ENCODE measurements at places on chromosomes 1 and 21. TPM values are rescaled to one million over a fixed set of nuclear protein-coding genes. Genes with fewer than 3 reads are reported as not detected.

GRCh38 chr1:178277793-178278530, 184.1 kb downstream of the RASAL2 start:
- DNase-seq: no peak

The LAX1 gene
- total RNA-seq: 13.4 TPM

DNA sequence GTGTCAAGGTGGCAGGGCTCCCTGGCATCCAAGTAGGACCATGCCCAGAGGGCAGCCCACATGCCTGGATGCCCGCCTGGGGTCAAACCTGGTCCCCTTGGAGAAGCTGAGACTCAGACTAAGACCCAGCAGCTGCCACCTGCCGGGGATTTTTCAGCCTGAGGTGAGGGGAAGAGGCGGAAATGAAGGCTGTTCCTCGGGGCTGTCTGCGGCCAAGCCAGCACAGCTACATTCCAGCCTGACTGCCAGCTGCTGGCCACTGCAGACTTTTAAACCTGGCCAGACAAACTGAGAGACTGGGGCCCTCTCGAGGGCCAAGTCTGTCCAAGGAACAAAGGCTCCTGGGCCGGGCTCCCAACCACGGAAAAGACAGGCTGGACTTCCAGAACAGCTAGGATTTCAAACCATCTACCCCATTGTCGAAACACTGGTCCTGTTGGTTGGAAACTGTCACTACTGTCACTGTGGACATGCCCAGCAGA, 21.9 kb upstream of the PLEKHG5 start:
- DNase-seq: no peak

GRCh38 chr1:172477741-172478140, 33.9 kb upstream of the PIGC start:
- no peak for DNase-seq

DNA sequence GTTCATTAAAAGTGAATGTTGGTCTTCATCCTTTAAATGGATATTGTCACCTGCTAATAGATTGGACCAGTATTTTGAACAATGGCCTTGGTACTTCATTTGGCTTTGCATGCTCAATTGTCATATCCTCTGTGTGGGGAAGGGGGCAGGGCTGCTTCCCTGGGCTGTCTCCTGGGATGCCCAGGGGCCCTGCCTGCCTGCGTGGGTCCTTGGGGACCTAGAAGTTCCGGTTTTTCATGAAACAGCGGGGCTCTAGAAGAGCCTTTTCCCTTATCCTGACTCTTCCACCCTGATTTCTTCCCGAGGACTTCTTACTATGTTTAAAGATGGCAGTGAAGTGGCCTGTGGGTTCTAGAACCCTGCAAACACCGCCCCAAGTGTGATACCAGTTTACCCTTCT, 97.5 kb downstream of the DISC1 start:
- no peak for DNase-seq

- no peak for DNase-seq
Measured at GRCh38 chr1:212167098-212167497, 118.1 kb upstream of the PPP2R5A start.

- peak; percentile 96 for DNase-seq
Measured at GRCh38 chr21:36385233-36386030, at the start of gene CHAF1B. Gene CHAF1B (plus strand): TSS chr21:36385392. CDS start chr21:36386137, 745 bp downstream.

The FAM72B gene
- total RNA-seq: 21.6 TPM

DNA sequence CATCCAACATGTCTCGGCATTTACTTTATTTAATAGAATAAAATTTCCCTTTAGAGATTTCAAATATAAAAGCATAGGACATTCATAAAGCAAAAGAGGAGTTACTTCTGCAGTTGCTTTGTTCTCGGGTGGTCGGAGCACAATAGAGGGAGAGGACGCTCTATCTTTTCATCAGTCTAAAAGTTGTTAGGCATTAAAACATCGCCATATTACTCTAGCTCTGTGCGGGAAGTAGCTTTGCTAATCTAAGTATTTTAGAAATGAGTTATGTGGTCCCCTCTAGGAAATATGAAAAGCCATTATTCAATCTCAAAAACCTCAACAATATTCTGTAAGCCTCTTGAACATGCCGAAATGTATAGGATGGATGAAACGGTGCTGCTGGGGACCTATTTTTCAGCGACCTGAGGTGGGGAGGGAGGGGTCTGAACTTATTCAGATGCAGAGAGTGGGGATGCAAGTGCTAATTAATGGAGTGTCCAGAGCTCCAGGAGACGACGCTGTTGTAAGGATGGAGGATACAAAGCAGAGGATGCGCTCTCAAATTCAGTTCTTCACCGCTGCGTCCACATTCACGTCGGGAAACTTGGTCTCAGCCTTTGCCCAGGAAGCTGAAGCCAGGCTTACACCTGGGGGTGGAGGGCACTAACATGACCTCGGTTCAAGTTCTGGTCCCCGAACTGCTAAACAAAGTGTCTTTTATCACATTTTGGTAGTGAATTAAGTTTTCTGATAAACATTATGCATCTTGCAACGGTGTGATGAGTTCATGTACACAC, 6.3 kb downstream of the CDKN2C start:
- no peak for DNase-seq

- no peak for DNase-seq
Measured at GRCh38 chr1:62241371-62242131, 46.9 kb downstream of the L1TD1 start.

The IGSF3 gene
- 2.2 TPM for total RNA-seq

DNA sequence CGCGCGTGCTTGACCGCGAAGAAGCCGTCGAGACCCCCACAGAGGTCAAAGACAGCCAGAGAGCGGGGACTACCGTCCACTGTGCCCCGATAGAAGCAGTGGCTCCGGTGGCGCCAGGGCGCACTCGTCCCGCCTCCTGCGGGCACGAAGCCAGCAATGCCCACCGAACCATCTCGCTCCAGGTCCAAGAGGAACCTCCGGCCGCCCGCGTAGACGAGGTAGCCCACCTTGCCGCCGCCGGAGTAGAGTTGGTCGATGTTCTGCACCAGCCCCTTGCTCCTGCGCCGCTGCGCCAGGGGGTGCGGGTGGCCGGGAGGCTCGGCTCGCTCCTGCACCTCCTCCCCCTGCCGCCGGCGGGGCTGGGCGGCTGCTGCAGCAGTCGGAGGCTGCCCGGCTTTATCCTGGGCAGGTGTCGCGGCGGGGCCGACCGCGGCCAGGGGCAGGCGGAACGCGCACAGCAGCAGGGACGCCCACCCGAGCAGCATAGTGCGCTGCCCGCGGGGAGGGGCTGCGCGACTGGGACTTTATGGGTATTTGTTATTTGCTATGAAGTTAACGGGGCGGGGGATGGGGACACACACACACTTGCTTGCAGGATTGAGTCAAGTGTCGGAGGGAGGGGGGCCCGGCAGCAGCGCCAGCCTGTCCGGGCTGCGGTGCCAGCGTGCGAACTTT, 844 bp downstream of the ADAMTS5 start:
- DNase-seq: no peak

DNA sequence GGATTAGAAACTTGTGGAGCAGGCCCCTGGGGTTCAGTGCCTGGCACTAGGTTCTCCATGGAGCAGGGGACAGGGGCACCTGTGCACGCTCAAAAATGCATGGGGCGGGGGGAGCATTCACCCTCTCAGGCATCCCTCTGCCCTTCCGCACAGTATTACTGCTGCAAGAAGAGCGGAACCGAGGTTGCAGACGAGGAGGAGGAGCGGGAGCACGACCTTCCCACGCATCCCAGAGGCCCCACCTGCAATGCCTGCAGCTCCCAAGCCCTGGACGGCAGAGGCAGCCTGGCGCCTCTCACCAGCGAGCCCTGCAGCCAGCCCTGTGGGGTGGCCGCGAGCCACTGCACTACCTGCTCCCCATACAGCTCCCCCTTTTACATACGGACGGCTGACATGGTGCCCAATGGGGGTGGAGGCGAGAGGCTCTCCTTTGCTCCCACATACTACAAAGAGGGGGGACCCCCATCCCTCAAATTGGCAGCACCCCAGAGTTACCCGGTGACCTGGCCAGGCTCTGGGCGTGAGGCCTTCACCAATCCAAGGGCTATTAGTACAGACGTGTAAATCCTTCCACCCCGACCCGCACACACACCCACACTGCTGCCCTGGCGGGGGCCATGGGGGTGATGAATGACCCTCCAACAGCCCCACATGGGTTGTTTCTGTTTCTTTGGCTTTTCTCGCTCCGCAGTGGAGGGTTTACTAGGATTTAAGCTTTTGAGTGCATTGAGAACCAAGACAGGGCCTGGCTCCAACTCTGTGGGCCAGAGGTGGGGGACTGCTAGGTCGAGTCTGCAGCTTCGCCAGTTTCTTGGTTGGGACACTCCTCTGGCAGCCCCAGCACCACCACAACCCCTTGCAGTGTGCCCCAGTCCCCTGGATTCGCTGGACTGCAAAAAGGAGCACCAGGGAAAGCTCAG, 63.7 kb downstream of the TOR1AIP2 start:
- DNase-seq: no peak

- DNase-seq: peak; percentile 96
Measured at GRCh38 chr1:9823943-9824701, at the start of gene CLSTN1. Gene CLSTN1 (minus strand): TSS chr1:9823965. CDS start chr1:9823733, 232 bp downstream.

The IFI44L gene
- total RNA-seq: 23.5 TPM

The PLEKHO1 gene
- 26.4 TPM for total RNA-seq

GRCh38 chr21:41135746-41136145, 32.2 kb upstream of the BACE2 start:
- no peak for DNase-seq

GRCh38 chr1:177343445-177343844, 172.7 kb downstream of the BRINP2 start:
- DNase-seq: no peak

- no peak for DNase-seq
Measured at GRCh38 chr1:232034556-232034955, 408.0 kb downstream of the DISC1 start.

DNA sequence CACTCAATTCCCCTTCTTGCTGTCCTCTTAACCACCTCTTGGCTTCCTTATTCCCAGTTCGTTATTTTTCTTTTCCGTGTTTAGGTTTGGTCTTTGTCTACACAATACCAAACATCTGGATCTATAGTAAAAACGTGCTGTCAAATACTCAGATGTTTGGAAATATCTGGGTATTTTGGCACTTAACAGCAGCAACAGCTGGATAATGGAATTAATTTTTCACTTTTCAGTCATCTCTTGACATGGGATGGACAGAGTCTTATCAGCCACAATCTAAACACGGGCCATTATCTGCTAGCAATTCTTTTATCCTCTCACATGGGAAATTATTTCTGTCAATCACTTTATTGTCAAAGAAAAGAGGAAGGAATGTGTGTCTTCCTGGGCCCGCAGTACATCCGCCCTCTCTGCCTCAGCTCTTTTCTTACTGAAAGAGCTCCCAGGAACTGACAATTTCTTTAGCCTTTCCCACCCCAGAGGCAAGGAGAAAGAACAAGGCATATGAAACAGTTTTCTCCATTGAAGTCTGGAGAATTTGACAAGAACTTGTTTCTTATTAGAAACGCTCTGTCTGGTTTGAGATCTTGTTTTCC, 13.4 kb downstream of the NHLH2 start:
- no peak for DNase-seq

The SEMA6C gene
- 2.3 TPM for total RNA-seq

The EXO5 gene
- total RNA-seq: 17.2 TPM

The CDK18 gene
- total RNA-seq: 0.23 TPM

DNA sequence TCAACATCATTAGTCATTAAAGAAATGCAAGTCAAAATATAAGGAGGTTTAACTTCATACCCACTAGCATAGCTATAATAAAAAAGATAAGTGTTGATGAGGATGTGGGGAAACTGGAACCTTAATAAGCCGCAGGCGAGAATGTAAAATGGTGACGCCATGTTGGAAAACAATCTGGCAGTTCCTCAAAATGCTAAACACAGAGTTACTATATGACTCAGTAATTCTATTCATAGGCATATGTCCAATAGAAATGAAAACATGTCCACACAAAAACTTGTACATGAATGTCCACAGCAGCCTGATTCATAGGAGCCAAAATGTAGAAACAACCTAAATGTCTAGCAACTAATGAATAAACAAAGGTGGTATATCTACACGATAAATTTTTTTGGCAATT, 23.2 kb downstream of the DDX59 start:
- no peak for DNase-seq

The ZNF593 gene
- 87.1 TPM for total RNA-seq

DNA sequence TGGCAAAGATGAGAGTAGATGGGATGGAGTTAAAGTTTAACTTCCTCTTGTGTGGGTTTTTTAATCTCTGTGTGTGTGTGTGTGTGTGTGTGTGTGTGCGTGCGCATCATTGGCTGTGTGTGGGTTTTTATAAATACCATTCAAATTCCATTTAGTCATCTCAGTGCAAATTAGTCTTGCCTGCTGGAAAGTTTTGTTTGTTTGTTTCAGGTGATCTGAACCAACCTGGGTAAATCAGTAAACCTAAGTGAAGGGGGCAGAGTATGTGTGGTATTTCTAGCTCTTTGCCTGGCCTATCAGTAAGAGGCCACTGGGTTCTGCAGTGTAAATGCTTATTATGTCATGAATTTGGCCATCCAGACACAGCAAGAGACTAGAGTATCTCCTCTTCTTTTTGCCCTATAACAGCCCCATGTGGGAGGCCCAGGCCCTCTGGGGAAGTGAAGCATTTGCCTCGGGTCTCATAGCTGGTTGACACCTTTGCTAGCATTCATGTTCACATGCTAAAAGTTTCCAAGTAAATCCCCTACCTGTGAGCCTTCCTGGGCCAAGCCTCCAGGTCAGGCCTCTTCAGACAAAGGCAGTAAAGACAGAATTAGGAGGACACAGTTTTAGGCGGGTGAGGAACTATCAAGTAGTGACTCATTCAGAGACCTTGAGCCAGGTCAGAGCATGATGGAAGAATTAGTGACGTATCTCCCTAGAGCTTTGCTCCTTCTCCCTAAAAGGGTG, 14.7 kb downstream of the INTS3 start:
- no peak for DNase-seq

DNA sequence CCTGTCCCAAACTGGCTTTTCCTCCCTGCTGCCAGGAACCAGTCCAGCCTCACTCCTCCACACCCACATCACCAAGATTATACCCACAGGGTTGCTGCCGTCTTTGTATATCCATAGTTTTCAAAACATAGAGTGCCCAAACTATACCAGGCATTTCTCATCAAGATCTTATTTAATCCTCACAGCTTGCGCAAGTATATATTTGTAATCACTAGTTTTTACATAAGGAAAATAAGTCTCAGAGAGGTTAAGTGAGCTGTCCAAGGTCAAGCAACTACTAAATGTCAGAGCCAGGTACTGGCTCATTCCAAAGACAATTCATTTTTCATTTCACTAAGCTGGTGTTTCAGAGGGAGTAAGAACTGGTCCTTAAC, 34.9 kb upstream of the ZNF362 start:
- DNase-seq: no peak
